Adrenal gland (tissue), 19 donors: ENCODE measurements at places on chromosomes 11 and 22. TPM values are rescaled to one million over a fixed set of nuclear protein-coding genes. Genes with fewer than 3 reads are reported as not detected.

DNA sequence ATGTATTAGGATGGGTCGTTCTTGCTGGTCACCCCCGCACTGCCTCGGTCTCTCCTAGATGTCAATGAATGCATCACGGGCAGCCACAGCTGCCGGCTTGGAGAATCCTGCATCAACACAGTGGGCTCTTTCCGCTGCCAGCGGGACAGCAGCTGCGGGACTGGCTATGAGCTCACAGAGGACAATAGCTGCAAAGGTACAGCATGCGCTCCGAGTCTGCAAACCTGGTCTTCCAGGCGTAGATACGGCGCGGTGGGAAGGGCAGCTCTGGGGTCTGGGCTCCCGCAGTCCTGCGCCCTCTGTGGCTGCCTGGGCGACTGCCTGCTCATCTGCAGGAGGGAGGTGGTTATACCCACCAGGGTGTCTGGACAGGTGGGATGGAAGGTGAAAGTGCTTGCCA is 31.0 kb downstream of the FBLN1 start:
- no peak for DNase-seq

GRCh38 chr11:121431820-121432526 is 20.1 kb upstream of the SORL1 start:
- DNase-seq: no peak

DNA sequence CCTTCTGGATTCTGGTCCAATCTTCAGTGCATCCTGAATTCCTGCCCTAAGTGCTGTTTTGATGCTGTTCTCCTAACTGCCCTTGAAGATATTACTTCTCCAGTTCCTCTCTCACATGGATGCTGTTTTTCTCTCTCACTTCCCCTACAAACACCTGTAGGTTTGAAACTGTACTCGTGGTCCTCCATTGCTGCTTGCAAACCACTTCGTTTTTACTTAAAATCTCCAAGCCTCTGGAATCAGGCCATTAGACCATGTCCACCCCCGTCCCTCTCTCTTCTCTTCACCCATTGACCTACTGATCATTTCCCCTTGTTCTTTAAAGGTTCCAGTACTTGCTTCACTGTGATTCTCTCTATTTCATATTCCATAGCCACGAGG is 988.1 kb downstream of the NTM start:
- DNase-seq: no peak

GRCh38 chr22:41446639-41447434 is at the start of gene TOB2:
Gene TOB2 (minus strand): TSS chr22:41446801. CDS start chr22:41437345, 9,456 bp downstream.
- peak; percentile 96 for DNase-seq

The RFPL2 gene
- not detected for total RNA-seq

DNA sequence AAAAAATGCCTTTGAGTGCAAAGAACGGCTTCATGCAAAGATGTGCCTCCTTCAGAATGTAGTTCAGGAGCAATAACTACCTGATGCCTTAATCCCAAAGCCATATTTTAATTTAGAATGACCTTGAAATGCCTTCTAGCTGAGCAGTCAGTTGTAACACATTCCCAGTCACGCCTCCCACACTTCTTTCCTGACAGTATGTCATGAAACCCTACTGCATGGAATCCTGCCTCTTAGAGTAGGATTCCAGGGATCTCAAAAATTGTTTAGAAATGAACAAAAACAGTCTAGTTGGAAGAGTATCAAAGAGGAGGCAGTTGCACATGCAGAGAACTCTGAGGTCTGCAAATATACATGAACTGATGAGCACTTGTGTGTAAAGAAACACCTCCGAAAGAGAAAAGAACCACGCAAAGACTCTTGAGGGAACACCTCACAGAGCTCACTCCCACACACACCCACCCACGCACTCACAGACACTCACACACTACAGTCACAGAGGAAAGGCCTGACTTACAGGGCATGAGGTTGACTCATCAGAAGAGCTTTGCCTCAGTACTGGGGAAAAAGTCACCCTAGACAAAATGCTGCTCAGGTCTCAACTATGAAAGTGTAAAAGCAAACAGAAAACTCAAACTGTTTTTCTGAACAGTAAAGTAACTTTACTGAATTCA is 77.4 kb downstream of the GGTLC2 start:
- DNase-seq: no peak

- DNase-seq: no peak
These were observed 77.8 kb downstream of the BBOX1 start for GRCh38 chr11:27118371-27118770.

The CCDC90B gene
- total RNA-seq: 38.9 TPM

GRCh38 chr11:65084598-65085375 is 765 bp downstream of the ZFPL1 start:
- no peak for DNase-seq

The KMT2A gene
- 62.7 TPM for total RNA-seq

DNA sequence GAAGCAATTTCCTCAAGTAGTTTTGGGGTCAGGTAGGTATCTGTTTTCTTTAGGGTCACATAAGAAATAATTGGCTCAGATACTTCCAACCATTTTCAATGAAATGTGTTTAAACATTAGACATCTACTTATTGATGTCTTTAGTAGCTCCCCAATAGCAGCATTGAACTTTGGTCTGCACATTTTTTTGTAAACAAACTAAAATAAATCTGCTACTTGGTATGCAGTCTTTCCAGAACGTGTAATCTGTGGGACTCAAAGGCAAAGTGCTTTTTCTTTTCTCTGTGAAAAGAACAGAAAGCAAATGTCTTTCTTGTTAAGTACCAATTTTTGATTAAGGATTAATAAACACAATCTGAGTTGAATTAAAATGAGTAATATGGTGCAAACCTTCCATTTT is 13.6 kb downstream of the SLC22A25 start:
- DNase-seq: no peak

- no peak for DNase-seq
These were observed 9.2 kb upstream of the CNTF start for GRCh38 chr11:58613228-58613627.

GRCh38 chr11:70908223-70908622 is 344.2 kb downstream of the SHANK2 start:
- no peak for DNase-seq

GRCh38 chr11:32081129-32081641 is 9.7 kb upstream of the RCN1 start:
- DNase-seq: no peak

- DNase-seq: no peak
These were observed 13.9 kb upstream of the B3GAT1 start for GRCh38 chr11:134425816-134426536.

- DNase-seq: no peak
These were observed 77.7 kb downstream of the MAML2 start for GRCh38 chr11:96265220-96265737.

DNA sequence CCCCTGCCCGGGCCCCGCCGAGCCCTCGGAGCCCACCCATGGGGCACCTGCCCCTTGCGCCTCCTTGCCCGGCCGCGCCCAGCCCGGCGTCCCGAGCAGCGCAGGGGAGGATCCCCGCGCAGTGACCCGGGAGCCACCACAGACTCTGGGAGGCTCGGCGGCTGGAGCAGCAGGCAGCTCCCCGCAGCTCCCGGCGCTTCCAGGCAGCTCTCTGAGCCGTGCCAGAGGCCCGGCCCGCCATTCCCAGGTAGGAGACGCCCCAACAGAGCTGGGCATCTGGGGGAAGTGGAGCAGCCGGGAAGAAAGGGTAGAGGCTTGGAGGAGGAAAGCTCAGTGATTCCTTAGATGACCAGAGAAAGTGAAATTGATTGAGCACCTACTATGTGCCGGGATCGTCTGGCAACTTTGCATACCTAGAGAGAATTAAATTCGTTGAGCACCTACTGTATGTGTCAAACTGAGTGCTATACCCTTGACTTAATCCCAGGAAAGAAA is 670 bp downstream of the RASD2 start:
- DNase-seq: no peak

The ESAM gene
- 31.4 TPM for total RNA-seq

DNA sequence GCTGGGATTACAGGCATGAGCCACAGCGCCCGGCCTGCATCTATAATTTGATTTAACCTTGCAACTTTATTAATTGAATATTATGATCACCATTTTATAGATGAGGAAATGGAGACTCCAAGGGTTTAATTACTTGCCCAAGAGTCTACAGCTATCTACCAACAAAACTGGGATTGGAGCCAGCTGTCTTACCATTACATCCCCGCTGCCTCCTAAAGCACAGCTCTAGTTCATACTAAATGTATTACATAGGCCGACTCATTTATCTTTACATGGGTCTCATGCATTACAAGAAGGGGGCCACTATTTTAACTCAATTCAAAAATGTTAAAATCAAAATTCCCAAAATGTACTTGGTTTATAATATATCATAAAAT is 14.1 kb upstream of the TMA7B start:
- no peak for DNase-seq

DNA sequence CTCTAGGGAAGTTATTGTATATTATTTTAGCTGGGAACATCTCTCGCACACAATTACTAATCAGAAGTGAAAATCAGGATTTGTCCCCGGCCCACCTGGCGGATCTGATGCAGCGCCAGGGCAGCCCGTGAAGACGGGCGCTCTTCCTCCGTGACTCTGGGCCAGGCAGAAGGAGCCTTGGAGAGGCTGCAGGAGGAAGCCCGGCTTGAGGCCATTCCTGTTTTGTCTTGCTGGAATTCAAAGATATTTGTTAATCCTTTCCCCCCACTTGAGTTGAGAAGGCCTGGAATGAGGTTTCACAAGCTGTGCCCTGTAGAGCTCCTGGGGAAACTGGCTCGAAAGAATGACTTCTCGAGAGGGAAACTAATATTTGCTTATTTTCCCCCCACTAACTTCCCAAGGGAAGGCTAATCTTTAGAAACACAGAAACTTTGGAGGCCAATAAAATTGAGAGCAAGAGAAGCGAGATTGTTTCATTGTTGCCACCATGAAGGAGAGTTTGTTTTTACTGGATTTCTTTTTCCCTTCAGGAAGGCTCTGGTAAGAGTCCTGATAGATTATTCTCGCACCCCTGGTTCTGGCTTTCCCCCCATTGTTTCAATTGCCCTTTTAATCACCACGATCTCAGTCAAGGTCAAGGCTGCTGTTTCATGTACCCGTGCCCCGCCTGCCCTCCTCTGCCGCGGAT is 92.8 kb upstream of the SEPTIN5 start:
- no peak for DNase-seq

The OR5P2 gene
- not detected for total RNA-seq

GRCh38 chr11:8047382-8047781 is 33.6 kb upstream of the TUB start:
- DNase-seq: no peak

DNA sequence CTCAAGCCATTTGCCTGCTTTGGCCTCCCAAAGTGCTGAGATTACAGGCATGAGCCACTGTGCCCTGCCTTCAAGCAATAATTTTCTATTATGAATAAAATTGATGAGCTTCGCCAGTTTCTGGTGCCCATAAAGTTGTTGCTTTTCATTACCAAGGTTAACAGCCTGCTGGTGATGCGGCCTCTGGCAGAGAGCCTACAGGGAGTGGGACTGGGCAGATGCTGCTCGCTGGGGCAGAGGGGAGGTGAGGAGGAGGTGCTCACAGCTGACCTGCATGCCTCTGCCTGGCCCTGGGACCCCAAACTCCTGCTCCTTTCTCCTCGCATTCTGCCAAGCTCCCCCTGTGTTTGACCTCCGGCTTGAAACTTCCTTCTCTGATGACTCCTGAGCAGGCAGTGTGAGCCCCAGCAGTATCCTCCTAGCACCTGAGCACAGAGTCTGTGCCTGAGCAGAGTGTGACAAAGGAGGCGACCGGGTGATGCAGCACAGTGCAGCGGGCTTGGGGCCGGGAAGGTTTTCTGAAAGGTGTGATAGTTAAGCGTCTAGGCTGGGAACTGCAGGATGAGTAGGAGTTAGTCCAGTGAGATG is 56.1 kb upstream of the B3GAT1 start:
- DNase-seq: no peak

- DNase-seq: no peak
These were observed 74.4 kb downstream of the PPP2R1B start for GRCh38 chr11:111691741-111692140.

- DNase-seq: no peak
These were observed 86.9 kb downstream of the FAM83F start for GRCh38 chr22:40081662-40082061.

GRCh38 chr22:24170188-24170587 is 11.1 kb upstream of the SUSD2 start:
- DNase-seq: no peak

The MRPL11 gene
- 30.6 TPM for total RNA-seq

- DNase-seq: no peak
These were observed 537.9 kb downstream of the NTM start for GRCh38 chr11:131908316-131908715.
